ENCODE measurements at places on chromosomes 2 and 18.

DNA sequence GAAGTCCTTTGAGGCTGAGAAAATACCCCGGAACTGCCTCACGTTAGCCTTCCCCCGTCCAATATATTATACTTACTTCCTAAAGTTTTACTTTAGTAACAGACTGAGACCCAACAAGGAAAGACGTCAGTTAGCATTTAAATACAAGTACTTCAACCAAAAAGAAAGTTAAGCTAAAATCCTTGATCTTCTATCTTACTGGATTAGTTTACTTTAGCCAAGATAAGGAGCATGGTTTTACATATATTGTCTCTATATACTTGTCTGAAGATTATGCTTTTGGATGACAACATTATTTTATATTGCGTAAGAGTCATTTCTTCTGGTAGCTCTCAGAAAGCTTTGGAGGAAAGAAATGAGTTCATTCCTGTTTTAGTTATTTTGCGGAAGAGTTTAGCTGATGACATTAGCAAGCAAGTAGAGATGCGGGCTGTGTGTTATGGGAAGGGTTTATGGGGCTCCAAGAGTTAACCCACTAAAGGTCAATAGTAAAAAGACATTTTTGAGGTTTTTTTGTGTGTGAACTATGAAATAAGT, 532.9 kb downstream of the ZNF516 start:
- no peak for DNase-seq

- no peak for DNase-seq
These were observed 90.6 kb downstream of the POU3F3 start for GRCh38 chr2:104944495-104944894.

- no peak for DNase-seq
These were observed 39.8 kb downstream of the PPP4R1 start for GRCh38 chr18:9574473-9575115.

DNA sequence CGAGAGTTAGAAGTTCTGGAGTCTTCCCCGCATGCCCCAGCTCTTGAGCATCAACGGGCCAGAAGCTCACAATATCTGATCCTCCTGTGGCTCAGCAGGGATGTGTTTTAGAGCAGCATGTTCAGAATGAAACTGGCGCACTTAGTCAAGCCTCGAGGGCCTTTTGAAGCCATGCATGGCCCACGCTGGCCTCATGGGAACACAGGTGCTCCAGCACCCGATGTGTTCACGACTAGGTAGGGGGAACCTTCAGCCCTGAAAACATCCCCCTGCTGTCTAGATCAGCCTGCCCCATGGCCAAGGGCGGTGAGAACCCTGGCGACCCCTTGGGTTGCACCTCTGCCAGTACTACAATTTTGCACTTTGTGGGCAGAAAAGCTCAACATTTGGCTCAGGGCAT, 32.8 kb downstream of the MSH6 start:
- DNase-seq, result no peak

DNA sequence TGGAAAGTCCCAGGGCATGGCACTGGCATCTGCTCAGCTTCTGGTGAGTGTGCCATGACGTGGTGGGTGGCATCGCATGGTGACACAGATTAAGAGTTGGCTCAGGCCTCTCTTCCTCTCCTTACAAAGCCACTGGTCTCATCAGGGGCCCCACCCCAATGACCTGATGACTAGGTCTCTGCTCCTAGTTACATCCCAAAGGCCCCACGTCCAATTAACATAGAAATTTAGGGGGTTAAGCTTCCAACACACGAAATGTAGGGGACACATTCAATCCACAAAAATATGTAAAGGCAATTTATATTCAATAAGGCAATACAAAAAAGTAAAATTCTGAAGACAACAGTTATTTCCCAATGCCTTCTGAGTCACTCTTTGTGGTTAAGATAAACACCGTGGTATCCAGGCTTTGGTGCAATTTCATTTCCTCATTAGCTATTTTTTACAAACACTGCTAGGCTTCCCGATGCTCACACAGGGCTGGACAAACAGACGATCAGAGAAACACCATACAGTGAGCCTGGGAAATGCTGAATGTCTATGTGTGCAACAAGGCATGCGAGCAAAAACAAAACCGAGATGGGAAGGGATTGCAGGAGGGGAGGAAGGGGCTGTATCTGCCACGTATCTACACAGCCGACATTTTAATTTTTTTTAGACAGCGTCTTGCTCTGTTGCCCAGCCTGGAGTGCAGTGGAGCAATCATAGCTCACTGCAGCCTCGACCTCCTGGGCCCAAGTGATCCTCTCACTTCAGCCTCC, 67.2 kb downstream of the MBP start:
- DNase-seq, result no peak

GRCh38 chr18:29160170-29160569, 983.2 kb upstream of the CDH2 start:
- DNase-seq, result no peak

DNA sequence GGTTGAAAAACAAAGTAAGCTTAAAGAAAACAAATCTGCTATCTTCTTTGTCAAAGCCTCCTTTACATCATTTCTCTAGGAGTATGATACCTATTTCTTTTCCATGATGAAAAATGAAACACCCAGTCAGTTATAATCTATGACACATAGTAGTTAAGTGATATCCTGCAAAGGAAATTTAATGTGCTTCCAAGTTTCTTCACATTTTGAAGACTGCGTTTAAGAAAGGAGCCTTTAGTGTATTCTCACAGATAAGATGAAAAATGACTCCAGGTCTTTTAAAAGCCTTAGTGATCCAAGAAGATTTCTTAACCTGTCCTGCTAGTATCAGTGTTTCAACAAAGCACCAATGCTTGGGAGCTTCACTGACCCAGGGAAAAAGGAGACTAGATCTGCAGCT, 356.7 kb downstream of the CCDC85A start:
- no peak for DNase-seq
